ENCODE measurements at places on chromosomes 2 and 18.

DNA sequence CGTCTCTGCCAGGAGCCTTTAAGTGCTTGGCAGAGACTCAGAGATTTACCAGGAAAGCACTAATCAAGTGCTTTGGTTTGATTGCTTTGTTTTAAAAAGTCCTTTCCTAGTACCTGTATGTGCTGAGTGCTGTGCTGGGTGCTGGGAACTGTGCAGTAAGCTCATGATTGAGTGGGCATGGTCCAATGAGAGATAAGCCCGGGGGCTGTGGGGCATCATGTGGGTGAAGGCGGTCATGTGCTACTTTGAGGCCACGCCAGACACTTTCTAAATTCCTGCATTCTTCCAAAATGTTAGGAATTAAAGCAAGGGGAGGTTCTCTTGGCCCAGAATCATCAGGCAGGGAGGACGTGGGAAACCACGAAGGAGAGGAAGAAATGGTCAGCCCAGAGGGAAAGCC, 109.0 kb downstream of the ACAA2 start:
- no peak for DNase-seq

- DNase-seq, result no peak
These were observed 63.7 kb downstream of the IL1R2 start for GRCh38 chr2:102055346-102055990.

GRCh38 chr18:6874315-6874714, 144.8 kb downstream of the ARHGAP28 start:
- no peak for DNase-seq

- no peak for DNase-seq
These were observed 451.1 kb upstream of the NETO1 start for GRCh38 chr18:73318739-73319479.

Measured in GM19239 (cell line).